ENCODE measurements at places on chromosomes 6 and 20.

GRCh38 chr6:136031982-136032381 lies 180.5 kb downstream of the PDE7B start:
- DNase-seq = no peak

- no peak for DNase-seq
These were observed 33.2 kb downstream of the SCGN start for GRCh38 chr6:25685251-25685650.

- DNase-seq = no peak
These were observed 189.3 kb downstream of the ERMARD start for GRCh38 chr6:169940481-169941271.

DNA sequence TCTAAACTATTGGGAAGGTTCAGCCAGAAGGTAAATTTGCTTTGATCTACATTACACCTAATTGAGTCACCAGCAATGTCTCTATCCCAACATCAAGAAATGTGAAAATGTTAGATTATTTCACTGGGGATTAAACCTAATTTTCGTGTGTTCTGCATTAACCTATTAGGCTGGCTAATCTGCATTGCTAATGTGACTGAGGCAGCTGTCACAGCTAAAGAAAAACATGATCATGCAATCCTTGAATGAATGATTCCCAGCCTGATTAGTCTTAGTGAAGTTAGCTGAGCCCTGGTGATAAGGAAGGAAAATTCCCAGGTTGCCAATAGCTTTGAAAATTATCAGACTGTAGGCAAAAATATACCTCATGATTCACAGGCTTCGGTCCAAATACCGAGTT lies 135.3 kb downstream of the LINC00237 start:
- DNase-seq = no peak

- no peak for DNase-seq
These were observed 104.4 kb downstream of the NCR2 start for GRCh38 chr6:41439524-41440418.

- no peak for DNase-seq
These were observed 12.5 kb upstream of the SOX12 start for GRCh38 chr20:312866-313265.

GRCh38 chr20:51759769-51760510 lies 8.2 kb downstream of the ATP9A start:
- no peak for DNase-seq

GRCh38 chr20:575230-575629 lies 31.6 kb upstream of the CSNK2A1 start:
- DNase-seq = no peak

DNA sequence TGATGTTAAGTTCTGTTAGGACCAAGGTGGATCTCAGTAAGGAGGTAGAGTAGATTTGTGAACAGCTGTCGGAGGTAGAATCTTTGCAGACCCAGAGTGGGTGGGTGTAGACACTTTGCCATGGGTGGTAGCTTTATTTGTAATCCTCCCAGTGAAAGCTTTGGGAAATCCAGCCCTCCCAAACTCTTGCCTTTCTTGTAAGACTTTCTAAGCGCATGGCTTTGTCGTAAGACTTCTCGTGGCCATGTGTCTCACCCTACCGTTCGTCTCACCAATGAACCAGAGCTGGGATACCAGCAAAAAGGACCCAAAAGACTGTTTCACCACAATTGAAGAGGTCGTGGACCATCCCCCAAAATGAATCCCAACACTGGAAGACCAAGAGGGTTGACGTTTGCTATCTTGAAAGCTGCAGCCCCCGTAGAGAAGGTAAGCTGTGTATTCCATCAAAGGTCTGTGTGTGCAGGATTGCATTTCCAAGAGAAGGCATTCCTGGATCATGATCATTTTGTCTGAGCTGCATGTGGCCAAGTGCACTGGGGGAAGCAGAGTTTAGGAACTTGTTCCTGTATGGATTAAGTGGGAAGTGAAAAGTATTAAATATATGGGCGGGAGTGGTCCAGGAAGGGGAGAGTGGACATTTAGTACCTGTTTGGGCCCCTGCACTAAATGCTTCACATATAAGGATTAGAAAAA lies 5.8 kb upstream of the TMEM14A start:
- no peak for DNase-seq

GRCh38 chr20:25247956-25248785 lies at the start of gene PYGB:
TSS of gene PYGB (plus strand) at chr20:25248085. CDS start at chr20:25248179, 94 bp downstream.
- peak; percentile 63 for DNase-seq

- no peak for DNase-seq
These were observed 419.7 kb downstream of the CD109 start for GRCh38 chr6:74115674-74116073.

- no peak for DNase-seq
These were observed 61.7 kb upstream of the EMILIN3 start for GRCh38 chr20:41428285-41428684.

DNA sequence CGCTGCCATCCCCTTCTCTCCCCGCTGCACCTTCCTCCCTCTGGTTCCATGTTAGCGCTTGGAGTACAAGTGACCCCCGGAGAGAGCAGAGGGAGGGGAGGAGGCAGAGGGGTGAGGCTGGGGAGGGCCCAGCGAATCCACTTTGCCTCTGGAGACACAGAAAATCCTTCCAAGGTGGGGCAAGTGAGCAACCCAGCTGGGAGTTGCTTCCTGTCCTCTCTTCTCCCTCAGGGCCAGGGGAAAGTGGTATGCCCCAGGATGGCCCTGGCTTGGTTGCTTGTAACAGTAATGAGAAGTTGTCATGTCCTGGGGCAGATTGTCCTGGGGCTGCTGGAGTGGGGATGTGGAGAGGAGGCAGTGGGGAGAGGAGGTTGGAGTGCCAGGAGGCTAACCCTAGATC lies 691 bp upstream of the ANGPT4 start:
- no peak for DNase-seq

DNA sequence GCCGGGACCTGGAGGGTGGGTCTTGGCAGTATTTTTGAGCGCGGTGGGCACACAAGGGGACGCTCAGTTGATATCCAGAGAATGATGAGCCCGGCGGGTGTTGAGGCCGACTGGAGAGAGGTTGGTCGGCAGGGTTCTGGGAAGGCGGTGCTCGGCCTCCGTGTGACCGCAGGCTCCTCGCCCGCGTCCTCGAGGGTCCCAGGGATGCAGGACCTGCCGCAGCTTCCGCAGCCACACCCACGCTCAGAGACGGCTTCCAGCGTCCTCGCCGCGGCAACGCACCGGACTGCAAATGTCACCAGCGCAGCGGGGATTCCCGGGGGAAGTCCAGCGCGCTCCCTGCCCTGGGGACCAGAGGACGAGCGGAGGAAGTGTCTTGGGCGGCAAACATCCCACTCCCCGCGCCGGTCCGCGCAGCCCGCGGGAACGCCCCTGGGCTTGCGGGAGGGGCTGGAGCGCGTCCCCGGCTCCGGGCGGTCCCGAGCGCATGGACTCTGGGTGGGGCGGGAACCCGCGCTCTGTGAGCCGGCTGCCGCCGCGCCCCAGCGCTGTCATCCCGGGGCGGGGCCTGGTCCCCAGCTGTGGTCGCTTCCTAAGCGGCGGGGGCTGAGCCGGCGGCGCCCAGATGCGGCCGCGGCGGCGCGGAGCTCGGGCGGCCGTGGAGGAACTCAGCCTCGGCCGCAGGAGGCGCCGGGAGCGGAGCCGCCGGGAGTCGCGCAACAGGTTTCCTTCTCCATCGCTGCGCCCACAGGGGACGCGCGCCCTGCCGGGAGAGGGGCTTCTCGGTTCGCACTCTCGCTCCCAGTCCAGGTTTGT lies at the start of gene STX11:
Gene STX11, plus strand, starts transcription at position 624 of the 816 bp plus-strand sequence. CDS start 36,111 bp downstream, outside the sequence.
- DNase-seq = peak; percentile 56

GRCh38 chr20:53642196-53643030 lies 48.8 kb upstream of the ZNF217 start:
- DNase-seq = peak; percentile 20

GRCh38 chr6:130681028-130681427 lies 146.2 kb upstream of the SMLR1 start:
- no peak for DNase-seq

DNA sequence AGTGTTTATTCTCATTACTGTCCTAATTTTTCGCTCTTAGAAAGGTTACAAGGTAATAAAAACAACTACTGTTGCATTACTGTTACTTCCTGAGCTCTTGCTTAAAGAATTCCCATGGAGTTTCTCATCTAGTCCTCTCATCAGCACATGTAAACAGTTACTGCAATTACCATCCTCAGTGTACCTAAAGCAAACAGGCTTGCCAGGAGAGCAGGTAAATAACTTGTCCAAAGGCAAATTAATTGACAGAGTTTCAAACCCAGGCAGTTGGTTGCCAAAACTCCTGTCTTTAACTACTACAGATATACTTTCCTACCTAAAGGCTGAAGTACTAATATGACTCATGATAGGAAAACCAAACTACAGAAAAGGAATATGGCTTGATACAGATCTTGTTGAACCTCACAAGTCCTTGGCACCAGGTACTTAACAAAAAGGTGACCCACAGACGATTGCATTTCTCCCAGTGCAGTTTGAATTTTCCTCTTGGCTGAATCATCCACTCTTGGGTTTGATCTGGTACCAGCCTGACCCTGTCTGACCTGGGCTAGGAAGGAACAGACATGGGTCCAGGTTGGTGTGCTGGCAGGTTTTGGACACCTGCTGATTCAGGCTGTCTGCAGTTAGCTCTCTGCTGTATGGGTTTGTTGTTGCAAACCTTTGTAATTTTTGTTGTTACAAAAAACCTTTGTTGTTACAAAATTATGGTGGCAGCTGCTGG lies 153.0 kb downstream of the CFAP61 start:
- DNase-seq = no peak

DNA sequence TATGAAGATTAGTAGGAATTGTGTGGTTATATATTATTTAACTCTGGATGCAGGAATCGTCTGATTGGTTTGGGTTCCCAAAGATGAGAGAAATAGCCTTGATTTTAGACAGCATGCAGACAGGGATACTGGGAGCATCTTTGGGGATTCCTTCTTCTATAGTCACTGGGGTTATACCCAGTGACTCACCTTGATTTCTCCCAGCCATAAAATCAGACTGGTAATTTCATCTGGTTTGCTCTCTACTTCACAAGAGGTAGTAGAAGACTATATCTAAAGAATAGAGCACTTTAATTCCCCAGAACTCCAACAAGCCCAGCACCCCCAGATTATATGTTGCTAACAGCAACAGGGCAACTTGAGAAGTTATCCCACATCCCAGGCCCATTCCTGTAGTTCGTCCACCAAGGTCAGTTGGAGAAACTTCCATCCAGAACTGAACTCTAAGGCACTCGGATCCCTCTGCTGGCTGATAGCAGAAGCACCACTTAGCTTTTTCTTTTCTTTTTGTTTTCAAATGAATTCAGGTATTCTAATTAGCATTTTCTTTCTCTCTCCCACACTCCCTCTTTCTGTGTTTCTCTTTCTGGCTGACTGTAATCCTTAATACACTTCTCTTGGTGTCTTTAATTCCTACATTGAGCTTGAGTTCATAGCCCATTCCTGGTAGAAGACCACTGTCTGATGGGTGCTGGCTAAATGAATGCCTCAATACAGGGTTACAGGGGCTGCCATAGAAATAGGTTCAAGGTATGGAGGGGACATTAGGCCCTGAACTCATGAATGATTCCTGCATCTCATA lies 20.4 kb upstream of the EFHC1 start:
- DNase-seq = no peak

DNA sequence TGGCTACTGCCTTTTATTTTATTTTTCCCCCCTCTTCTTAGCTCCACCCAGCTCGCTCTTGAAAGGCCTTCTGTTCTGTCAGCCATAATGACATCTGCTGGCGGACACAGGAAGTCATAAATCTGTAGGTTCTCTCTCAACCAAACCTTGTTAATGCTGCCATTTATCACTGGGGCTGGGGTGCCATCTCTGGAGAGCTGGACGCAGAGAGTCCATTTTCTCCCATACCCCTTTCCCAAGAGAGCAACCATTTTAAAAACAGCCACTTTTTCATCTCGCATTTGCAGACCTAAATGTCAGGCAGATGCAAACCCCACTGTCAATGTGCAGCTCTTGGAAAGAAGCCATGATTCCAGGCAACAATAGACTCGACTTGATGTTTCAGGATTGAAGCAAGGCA lies 13.0 kb upstream of the TSHZ2 start:
- no peak for DNase-seq

GRCh38 chr6:159720708-159721107 lies 6.6 kb upstream of the WTAP start:
- no peak for DNase-seq

DNA sequence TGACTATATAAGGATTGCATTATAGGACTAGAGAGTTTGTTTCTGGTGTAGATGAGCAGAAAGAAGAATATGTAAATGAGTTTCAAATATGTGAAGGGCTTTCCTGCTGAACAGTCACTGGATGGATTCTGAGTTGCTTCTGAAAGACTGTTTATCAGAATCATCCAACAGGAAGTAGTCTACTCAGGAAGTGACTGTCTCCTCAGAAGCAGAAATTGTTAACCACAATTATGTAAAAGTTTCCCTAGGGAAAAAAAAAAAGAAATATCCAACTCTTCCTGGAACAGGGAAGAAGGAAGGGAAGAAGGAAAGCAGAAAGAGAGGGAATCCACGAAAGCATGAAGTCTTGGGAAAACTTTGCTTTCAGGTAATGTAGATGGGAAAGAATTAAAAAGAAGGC lies 138.9 kb downstream of the TENT5A start:
- DNase-seq = no peak

DNA sequence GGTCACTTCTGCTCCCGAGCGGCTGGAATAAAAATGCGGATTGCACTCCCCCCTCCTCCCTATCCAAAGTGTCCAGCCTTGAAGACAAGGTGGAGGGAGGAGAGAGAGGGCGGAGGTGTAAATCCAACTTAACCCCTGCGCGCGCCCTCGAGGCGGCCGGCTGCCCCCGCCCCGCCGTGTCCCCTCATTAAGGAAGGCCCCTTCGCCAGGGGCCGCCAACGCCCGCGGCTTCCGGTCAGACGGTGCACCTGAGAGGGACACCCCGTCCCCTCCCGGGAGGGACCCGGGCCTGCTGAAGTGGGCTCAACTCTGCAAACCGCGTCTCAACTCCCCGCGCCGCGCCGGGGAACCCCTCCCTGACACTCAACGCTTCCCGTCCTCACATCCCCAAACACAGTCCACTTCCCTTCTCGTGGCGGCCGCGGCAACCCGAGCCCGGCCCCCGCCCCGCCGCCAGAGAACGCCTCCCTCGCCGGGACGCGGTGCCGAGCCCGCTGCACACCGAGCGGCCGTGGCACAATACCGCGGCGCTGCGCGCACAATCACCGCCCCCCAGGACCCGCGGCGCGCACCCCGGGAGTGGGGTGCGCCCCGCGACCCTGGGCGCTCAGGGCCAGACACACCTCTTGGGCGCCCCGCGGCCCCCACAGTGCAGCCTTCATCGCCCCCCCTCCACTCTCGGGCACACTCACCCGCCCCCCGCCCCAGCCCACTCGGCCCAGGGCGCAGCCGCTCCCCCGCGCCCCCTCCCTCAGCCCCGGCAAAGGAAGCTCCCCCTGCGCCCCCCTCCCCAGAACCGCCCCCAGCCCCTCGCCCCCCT lies 102.5 kb downstream of the NOL4L start:
- no peak for DNase-seq

Data from activated CD8-positive, alpha-beta memory T cell treated with anti-CD3 and anti-CD28 coated beads for 1 hour (primary cell).